HT1080 (cell line): ENCODE measurements at places on chromosomes 5 and 9.

GRCh38 chr9:2107906-2108451, 92.8 kb downstream of the SMARCA2 start:
- DNase-seq: no peak

DNA sequence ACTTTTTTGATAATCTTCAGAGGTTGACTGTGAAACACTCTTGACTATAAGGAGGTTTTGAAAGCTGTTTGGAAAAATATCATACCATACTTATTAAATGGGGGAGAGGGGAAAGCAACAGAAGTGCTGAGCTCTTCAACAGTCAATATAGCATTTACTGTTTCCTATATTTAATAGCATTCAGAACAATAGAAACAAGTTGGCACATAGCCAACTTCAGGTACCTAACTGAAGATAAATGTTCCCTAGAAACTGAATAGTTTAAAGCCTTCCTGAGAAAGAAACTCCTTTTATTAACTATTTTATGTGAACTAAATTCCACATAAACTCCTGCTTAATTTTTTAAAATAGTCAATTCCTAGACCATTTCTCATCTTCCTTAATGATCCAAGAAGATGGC, 26.3 kb downstream of the SLC31A1 start:
- DNase-seq: no peak

- no peak for DNase-seq
Observed at GRCh38 chr9:129427149-129427548, 193.8 kb downstream of the C9orf50 start.

- no peak for DNase-seq
Observed at GRCh38 chr5:135851915-135852845, 17.7 kb downstream of the SLC25A48 start.

DNA sequence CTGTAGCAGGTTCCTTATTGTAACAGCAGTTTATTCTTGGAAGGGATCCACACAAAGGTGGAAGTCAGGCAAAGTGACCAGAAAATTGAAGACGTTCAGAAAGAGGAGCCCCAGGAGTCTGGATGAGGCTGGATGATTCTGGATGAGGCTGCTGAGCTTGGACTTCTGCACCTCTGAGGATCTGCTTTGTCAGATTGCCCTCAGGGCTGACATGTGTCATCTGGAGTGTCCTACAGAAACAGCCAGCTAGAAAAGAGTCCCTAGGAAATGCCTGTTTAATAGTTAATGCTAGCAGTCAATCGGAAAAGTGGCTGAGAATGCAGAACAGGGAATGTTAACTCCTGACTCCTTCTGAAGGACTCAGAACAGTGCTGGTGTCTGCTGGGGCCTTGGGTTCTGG, 236.4 kb downstream of the LRRC70 start:
- no peak for DNase-seq
